Activated T-helper 9 cell treated with anti-CD3 and anti-CD28 coated beads, Interleukin-2, amount 50 U/mL, for 16 hours (primary cell): ENCODE measurements at places on chromosomes 1 and 21.

DNA sequence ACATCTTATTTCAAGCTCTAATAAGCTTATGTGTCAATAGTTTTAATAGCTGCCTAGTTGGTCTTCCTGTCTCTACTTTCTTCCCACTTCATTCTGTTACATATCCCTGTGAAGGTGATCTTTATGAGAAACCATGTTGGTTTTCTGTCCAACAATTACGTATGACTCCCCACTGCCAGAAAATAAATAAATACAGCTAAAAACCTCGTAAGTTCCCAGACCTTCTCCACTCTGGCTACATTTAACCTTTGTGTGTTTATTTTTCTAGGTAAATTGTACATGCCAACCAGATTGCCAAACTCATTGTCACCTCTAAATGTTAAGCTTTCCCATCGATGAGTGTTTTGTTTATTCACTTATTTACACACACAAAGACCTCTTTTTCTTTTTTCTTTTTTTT is 147.2 kb downstream of the CRB1 start:
- DNase-seq: no peak

- no peak for DNase-seq
Observed at GRCh38 chr1:48969971-48970370, 193.3 kb upstream of the BEND5 start.

- no peak for DNase-seq
Observed at GRCh38 chr1:15328351-15329103, 81.2 kb upstream of the EFHD2 start.

GRCh38 chr1:228094432-228095016 is 8.6 kb downstream of the C1orf35 start:
- DNase-seq: no peak

- DNase-seq: no peak
Observed at GRCh38 chr1:226097866-226098625, 35.5 kb downstream of the H3-3A start.

DNA sequence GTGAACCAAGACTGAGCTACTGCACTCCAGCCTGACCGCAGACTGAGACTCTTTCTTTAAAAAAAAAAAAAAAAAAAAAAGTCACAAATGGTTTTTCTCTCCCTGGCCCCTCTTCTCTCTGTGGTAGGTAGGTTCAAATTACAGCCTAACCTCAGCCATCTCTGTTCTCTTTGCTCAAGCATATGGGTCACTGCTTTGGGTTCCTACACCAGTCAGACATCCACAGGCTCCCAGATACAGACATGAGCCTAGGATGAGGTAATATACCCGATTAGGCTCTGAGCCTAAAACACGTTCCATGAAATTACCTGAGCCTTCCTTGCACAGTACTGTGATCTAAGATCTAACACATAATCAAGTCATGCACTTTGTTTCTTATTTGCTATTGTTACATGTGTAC is 90.5 kb upstream of the JAK1 start:
- no peak for DNase-seq

GRCh38 chr1:153428791-153429190 is 12.5 kb downstream of the S100A7A start:
- no peak for DNase-seq

- no peak for DNase-seq
Observed at GRCh38 chr21:15713412-15713811, 16.4 kb upstream of the USP25 start.

- DNase-seq: no peak
Observed at GRCh38 chr1:29812408-29813135, 576.2 kb downstream of the PTPRU start.

DNA sequence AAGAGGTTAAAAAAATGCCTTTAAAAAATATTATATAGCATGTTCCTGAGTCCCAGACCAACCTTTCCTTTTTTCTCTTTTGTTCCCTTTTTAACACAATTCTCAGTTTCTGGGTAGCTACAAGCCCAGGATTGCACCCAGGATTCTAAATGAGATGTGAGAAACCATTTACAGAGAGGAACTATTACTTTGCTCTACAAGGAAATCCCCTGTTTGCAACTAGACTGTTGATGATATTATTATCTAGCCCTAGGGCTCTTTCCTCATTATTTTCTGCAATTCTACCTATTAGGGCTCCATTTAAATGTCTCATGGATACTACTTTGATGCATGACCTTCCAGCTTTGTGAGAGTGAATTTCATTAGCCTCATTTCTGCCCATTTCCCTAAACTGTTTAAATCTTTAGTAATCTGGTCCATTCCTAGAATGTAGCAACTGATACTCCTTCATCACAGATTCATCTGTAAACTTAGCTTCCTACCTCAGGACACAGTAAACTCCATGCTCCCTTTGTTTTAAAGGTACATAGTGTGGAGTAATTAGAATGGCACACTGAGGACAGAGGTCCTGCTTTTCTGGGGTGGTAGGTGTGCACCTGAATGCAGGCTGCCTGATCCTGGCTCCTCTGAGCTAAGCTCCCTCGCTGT is 7.1 kb upstream of the KIF14 start:
- no peak for DNase-seq

- no peak for DNase-seq
Observed at GRCh38 chr1:172826096-172826741, 167.3 kb downstream of the FASLG start.

DNA sequence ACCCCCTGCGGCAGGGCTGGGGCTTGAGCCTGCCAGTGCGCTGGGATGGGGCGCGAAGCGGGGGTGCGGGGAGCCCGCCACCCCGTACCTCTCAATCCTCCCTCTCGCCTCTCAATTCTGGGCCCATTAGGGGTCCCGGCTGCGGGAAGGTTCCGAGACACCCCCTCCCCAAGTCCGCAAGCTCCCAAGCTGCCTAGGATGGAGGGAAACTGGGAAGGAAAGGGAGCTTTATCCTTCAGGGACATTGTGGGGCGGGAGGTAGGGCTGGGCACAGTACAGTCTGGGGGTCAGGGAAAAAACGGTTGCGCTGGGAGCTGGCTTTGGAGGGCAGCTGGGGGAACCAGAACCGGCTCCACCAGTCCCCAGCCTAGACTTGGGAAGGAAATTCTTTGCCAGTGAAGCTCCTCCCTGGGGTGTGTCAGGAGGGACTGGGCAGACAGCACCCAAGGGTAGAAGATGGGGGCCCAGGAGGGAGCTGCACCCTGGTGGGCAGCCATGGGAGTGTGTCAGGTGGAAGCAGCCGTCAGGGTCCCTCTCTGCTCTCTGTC is 904 bp downstream of the GJB3 start:
- DNase-seq: no peak

- DNase-seq: no peak
Observed at GRCh38 chr1:91381844-91382243, 22.8 kb downstream of the HFM1 start.

GRCh38 chr1:209490013-209490412 is 93.5 kb upstream of the CAMK1G start:
- no peak for DNase-seq

DNA sequence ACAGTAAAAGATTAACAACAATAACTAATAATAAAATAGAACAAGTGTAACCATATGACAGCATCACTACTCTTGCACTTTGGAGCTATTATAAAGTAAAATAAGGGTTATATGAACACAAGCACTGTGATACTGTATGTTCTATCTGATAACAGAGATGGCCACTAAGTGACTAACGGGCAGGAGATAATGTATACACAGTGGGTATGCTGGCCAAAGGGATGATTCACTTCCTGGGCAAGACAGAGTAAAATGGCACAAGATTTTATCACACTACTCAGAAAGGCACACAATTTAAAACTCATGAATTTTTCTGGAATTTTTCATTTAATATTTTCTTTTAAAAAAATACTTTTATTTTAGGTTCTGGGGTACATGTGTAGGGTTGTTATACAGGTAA is 12.3 kb downstream of the SLC9C2 start:
- DNase-seq: no peak

DNA sequence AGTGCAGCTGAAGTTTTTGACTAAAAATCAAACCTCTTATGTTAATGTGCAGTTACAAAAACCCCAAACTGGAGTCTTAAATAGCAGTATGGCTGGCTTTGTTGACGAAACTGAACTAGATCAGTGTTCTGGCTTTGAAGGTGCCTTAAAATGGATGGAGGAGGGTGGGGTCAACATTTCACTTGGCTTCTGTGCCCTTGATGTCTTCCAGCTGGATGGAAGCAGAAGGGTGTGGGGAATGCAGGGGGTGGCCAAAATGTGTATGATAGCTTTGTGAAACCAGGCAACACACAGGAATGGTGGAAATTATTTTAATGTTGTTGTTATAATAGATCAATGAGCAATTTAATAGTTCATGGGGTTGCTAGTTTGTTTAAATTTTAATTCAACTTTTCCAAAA is 96.8 kb upstream of the C1orf105 start:
- no peak for DNase-seq

GRCh38 chr1:20191266-20191825 is 5.0 kb upstream of the PLA2G2C start:
- no peak for DNase-seq

DNA sequence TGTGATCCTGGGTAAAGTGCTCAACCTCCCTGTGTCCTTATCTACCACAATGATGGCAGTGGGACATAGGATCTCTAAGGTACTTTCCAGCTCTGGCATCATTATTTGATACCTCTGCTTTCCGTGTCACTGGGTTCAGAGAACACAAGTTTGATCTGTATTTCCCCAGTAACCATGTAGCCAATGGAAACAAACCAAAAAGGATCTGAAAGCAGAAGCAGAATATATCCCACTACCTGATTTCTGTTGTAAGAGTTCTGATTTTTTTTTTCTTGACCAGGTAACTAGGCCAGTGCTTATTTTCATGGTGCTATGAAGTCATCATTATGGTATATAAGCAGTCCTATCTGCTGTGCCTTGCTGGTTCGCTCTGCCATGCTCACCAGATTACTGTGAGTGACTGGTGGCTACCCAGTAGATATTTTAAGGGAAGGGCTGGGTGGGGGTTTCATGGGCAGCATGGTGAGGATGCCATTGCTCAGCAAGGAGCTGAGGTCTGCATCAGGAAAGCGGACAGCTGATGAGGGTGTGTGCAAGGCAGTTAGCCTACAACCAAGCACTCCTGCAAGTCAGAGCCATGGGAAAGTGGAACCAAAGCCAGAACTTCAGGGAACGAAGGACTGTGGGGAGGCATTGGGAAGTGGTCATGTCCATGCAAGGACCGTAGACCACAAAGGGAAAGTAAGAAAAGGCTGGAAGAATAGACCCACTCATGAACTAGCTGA is 104.9 kb upstream of the EDEM3 start:
- no peak for DNase-seq

DNA sequence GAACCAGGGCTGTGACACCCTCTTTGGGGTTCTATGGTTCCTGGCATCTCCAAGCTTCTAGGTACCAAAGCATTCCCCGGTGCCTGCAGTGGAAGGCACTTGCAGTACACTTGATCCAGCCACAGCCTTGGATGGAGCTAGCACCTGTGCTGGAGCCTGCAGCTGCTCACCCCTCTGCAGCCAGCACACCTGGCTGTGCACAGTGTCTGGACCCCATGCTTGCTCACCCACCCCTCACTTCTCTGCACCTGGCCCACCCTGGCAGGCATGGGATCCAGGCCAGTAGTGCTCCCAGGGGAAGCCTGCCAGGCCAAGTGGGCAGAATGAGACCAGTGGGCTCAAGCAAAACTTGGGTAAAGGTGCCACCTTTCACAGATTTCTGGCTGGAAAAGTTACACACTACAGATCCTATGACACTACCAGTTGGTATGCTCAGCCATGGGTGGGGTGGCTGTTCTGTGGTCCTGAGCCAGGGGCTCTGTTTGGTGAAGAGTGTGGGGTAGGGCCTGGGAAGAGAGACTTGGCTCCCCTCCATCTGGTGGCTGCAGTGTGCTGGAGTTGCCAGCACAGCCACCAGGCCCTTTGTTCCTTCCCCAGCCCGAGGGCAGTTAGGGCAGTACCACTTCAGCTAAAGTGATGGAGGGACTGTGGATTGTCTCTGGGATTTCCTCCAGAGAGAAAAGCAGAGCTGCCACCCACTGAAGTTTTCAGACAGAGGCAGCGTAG is 157.8 kb upstream of the LRRC7 start:
- DNase-seq: no peak

- no peak for DNase-seq
Observed at GRCh38 chr1:8137481-8138244, 111.6 kb upstream of the ERRFI1 start.

GRCh38 chr1:230901671-230902070 is 33.4 kb upstream of the C1orf198 start:
- DNase-seq: no peak

DNA sequence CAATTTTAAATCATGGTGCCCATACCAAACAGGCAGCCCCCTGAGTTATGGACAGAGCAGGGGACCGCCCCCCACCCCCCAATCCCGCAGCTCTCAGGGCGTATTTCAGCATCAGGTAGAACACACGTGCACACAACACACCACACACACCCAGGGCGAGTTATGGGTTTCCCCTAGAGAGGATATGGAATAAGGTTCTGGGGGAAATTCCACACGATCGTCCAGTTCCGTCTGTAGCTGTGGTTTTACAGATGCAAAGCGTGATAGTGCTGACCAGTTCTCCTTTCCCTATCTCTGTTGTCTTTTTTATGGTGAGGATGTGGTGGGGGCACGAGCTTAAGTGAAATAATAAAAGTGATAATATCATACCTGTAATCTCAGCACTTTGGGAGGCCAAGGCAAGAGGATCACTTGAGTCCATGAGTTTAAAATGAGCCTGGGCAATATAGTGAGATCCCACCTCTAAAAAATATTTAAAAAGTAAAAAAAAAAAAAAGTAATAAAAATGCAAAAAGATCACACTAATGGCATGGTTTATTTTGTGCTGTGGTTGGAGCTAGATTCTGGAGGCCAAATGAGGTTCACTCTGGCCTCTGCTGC is 25.1 kb downstream of the C2CD2 start:
- DNase-seq: no peak

DNA sequence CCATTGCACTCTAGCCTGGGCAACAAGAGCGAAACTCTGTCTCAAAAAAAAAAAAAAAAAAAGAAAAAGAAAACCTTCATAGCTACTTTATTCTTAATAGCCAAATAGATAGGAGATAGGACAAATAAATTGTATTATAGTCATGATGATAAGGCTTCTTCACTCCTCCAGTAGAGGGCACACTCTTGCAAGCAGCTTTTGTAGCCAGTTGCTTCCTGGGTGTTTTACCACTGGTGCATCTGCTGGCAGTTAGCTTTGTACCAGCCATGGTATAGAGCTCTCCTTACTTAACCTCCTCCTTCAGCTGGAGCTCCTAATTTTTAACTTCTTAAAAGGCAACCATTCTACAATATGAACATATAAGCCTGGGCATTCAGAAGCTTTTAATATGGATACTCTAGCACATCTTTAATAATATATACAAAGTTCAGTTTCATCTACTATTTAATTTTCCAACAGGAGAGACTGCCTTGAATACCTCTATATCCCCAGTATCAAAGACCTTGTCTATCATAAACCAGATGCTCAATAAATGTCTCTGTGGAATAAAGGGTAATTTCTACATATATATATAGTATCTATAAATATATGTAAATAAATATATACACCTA is 35.8 kb downstream of the EVI5 start:
- DNase-seq: no peak

- no peak for DNase-seq
Observed at GRCh38 chr1:38029081-38029681, 16.6 kb downstream of the UTP11 start.
